ENCODE measurements at places on chromosomes 11 and 22. TPM values are rescaled to one million over a fixed set of nuclear protein-coding genes. Genes with fewer than 3 reads are reported as not detected.

TIMP3 gene
- total RNA-seq = 277 TPM

DHCR7 gene
- 200 TPM for total RNA-seq

OR2AG1 gene
- total RNA-seq = not detected

CLTCL1 gene
- total RNA-seq = 8.3 TPM

- peak; percentile 50 for DNase-seq
These were observed 57.5 kb upstream of the PPARA start for GRCh38 chr22:46092670-46093410.

DNA sequence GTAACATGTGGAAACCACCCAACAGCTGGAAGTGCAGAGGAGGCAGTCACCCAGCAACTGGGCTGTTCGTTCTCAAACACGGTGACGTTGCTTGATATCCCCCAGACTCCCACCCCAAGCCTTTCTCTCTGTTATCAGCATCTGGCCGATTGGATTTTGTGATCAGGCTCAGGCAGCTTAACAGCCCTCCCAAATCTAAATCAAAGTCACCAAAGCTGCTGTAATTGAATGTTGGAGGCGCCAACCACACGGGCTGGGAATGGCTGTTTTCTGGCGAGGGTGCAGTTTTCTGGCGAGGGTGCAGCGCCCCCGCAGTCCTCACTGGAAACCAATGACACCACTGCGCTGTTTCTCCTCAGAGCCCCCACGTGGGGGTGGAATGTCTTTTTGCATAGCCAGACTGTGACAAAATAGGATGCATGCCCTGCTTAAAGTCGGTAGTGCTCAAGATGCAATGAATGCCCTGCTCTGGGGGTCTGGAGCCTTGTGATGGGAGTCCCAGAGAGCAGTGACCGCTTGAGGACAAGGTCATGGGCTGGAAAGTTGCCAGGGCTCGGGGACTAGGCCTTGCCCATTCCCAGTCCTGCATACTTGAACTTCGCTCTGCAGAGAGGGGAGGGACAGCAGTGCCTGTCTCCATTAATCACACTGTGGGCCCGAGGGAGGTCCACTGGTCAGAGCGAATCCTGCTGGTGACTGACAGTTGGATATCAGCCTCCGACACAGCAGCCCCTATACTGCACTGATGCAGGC, 105.3 kb downstream of the MORC2 start:
- DNase-seq = peak; percentile 30

- peak; percentile 88 for DNase-seq
These were observed 354.4 kb downstream of the SOX6 start for GRCh38 chr11:16001899-16002426.

- DNase-seq = no peak
These were observed 102.9 kb downstream of the MTNR1B start for GRCh38 chr11:93072229-93072914.

GRCh38 chr22:41512421-41513194, 31.7 kb downstream of the POLR3H start:
- no peak for DNase-seq

DNA sequence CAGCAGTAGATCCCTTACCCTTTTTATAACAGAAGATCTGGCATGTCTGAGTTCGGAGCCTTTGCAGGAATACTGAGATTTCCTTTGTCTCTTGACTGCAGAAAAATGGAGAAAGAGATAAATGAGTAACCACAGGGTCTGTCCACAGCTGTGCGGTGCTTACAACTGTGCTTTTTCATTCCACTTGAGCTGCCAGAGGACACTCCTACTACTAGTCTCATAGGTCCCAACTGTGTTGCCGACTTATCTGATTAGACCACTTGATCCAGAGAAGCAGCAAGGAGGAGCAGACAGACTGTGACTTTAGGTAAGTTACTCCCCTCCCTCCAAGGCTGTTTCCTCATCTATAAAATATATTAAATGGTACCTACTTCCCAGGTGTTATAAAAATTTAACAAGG, 17.5 kb downstream of the FAM227A start:
- no peak for DNase-seq

- DNase-seq = peak; percentile 27
These were observed 505 bp downstream of the NUDT22 start for GRCh38 chr11:64226507-64227051.

GRCh38 chr22:24141586-24141985, 39.7 kb upstream of the SUSD2 start:
- DNase-seq = no peak

GRCh38 chr11:86511086-86511551, 136.4 kb downstream of the CCDC81 start:
- DNase-seq = no peak

DNA sequence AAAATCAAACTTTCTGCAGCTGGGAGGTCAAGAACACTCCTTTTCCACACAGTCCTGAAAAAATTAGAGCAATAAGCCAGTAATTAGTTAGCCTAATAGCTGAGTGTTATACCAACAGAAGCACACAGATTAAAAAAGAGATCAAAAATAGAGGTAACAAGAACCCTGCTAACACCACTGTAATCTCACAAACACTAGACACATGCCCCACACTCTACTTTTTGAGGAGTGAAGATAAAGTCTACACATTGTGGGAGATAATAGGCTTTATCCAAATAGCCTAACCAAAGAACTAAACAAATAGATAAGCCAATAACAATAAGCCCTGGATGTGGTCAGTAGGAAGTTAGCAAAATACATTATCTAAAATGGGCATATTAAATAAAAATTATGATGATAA, 372.7 kb upstream of the ANO5 start:
- no peak for DNase-seq

- DNase-seq = no peak
These were observed 2.0 kb upstream of the APOBEC3A start for GRCh38 chr22:38955250-38955905.

DNA sequence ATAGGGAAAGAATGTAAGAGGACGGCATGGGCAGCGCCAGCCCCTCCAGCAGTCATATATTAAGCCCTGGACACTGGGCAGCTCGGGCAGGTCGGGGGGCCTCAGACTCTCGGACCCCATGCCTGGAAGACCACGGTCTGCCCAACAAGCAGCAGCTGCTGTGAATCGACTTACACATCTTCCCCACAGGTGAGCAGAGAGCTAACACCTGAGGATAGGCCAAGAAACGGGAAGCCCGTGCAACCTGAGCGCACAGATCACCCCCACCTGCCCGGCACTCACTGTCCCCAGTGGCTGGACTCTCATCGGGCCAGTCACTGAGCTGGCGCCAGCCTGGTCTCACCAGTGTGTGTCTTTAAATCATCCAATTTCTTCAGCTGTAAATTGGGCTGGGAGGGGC, 4.7 kb upstream of the TCF20 start:
- DNase-seq = no peak
